Activated CD4-positive, alpha-beta T cell treated with anti-CD3 and anti-CD28 coated beads for 48 hours (primary cell): ENCODE measurements at places on chromosomes 7 and 10.
A peak's percentile ranks its signal among the peaks of the same experiment; 100 is the strongest.

DNA sequence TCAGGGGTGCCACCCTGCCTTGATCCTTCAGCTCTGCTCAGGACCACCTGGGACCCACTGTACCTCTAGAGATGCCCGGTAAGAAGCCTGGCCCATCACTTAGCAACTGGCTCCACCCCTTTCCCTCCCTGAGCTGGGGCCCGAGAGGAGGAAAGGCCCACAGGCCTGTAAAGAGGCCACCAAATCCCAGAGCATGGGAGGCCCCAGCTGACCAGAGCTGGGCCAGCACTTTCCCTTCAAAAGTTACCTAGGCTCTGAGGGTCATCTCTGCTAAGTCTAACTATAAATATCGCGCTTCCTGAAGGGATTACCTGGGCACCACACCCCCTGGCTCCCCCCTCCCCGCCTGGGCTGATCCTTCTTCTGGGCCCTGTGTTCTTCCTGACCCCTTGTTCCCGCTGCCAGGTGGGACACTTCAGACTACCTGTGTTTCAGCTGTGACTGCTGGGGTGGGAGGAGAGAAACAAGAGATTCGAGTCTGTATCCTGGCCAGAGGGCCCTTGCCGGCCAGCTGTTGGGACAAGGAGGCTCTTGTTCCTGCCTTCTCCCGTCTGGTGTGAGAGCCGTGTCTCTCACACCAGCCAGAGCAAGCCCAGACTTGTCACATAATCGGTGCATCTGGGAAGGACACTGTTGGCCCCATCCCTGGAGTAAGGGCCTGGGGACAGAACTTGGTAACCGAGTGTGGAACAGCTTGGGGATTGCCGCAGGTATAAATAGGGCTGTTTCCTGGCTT, 22.8 kb upstream of the ANKRD2 start:
- no peak for DNase-seq

GRCh38 chr10:1881636-1882035, 144.3 kb upstream of the ADARB2 start:
- no peak for DNase-seq

- no peak for DNase-seq
Measured at GRCh38 chr10:79440281-79440680, 5.1 kb downstream of the ZCCHC24 start.

DNA sequence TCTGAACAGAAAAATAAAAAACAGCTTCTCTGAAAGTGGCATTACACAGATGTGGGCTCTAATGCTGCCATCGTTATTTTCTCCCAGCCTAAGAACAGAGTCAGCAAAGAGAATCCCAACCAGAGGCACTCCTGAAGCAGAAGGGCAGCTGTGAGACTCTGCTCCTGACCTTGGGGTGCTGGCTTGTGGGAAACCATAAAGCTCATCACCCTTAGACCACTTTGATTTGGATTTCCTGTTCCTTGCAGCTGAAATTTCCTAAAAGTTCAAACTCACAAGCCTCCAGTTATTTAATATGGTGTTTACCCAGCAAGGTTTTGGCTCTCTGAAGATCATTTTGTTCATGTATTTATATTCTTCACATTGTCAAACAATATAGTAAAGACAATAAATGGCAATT, 814.8 kb downstream of the TNS3 start:
- DNase-seq, result no peak

- no peak for DNase-seq
Measured at GRCh38 chr7:157694376-157694665, 357.5 kb downstream of the DNAJB6 start.

DNA sequence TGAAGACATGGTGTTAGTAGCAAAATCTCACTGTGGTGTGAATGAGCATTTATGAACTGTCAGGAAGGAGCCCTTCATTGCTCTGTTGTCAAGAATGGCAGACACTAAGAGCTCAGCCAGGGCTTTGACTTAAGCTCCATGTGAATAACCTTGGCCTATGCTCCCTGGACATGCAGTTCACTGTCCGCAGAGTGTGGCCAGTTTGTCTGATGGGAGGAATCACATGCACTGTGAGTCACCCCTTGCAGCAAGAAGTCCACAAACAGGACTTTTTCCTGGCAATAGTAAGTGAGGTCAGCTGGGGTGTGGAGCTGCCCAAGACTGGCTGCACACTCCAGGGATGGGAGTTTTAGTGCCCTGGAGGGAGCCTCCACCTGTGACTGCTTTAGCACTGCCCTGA, 49.5 kb downstream of the ZNF37A start:
- DNase-seq, result no peak

GRCh38 chr10:77636282-77636966, 1.2 kb downstream of the KCNMA1 start:
- DNase-seq, result no peak

- no peak for DNase-seq
Measured at GRCh38 chr10:31262672-31263071, 56.3 kb upstream of the ZEB1 start.

DNA sequence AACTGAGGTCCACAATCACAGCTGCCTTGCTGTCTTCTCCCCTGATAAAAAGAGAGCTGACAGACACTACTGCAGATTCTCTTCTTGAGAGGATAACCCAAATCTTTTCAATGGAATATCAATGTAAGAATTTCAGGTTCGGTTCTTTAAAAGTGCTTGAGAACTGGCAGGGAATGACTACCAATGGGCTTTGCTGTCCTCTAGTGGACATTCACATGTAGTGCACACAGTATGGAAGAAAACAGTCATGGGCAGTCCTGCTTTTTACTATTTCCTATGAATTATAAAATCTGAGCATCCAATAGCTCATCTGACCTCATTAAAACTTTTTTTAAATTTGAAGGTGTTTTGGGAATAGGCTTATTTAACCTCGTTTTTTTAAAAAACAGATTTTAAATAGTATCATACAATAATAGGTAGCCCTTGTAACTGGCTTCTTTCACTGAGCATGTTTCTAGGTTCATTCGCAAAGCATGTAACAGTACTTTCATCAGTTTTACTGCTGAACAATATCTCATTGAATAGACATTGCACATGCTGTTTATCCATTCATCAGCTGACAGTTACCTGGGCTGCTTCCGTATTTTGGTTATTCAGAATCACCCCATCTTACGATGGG, 18.3 kb downstream of the FZD9 start:
- no peak for DNase-seq

GRCh38 chr7:127107601-127108007, 145.1 kb downstream of the GRM8 start:
- DNase-seq, result peak; percentile 38

- no peak for DNase-seq
Measured at GRCh38 chr7:99196536-99197258, 11.2 kb downstream of the KPNA7 start.

DNA sequence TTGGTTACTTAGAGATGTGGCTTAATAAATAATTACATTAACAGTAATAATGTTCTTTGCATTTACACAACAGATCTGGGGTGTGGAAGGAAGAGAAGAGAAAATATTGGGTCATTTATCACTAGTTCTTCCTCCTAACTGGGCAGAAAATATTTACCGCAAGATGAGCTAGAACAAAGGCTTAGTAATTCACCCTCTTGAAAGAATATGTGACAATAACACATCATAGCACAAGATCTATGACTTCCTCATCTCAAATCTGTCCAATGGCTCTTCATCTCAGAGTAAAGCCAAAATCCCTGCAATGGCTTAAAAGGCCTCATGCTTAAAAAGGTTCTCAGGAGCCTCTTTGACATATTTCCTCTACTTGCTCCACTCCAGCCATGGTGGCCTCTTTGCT, 178.6 kb downstream of the ZNF438 start:
- no peak for DNase-seq

DNA sequence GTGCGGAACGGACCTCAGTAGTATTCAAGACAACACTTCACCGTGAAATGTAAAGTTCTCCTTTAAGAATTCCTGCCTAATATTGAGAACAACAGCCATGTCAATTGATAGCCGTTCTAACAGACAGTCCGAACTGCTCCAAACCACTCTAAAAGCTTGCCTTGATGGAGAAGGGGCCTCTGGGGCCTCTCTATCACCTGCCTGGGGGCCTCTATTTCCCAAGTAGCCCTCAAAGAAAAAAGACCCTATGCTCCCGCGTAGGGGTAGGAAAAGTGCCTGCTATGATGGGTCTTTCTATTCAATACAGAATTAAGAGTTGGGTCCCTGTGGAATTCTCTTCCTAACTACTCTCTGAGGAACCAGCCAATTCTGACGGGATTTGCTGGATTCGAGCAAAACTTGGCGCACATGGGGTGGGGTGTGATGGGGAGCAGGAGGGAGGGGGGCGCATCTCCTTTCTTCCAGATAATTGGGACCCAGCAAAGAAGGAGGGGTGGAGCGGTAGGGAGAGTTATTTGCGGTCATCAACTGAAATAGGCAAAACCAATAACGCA, 8.3 kb upstream of the DLX6 start:
- no peak for DNase-seq

- DNase-seq, result no peak
Measured at GRCh38 chr7:11237742-11238141, 264.1 kb downstream of the PHF14 start.

DNA sequence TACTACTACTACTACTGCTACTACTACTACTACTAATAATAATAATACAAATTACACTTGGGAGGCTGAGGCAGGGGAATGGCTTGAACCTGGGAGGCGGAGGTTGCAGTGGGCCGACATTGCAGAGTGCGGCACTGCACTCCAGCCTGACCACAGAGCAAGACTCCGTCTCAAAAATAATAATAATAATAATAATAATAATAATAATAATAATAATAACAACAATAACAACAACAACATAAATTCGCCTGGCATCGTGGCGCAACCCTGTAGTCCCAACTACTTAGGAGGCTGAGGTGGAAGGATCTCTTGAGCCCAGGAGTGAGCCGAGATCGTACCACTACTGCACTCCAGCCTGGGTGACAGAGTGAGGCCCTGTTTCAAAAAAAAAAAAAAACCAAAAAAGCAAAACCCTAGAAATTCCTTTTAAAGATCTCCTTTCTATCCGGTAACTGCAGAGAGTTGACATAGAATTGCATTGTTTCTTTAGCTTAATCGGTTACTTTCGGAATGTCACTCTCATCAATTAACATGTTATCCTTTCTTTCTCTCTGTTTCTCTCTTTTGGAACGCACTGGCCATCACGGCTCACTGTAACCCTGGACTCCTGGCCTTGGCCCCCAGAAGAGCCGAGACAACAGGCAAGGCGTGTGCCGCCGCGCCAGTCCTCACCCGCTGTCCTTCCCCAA, 972 bp downstream of the PHYH start:
- DNase-seq, result no peak

DNA sequence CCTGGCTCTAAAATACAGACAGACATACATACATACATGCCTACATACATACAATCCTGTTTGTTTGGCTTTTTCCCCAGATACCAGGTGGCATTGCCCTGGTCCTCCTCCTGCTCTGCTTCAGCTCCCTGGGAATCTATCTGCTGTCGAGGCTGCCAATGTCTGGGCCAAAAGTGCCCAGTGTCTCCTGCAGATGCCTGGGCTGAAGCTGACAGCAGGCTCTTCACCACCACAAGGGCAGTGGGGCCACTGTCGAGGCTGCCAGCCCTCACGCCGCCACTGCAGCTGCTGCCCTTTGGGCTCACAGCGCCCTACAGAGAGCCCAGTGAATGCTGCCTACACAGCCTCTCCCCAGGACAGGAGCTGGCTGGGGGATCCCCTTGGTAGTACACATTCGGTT, 18.0 kb upstream of the STN1 start:
- no peak for DNase-seq

- no peak for DNase-seq
Measured at GRCh38 chr10:12561720-12562119, 212.4 kb downstream of the CAMK1D start.

- DNase-seq, result no peak
Measured at GRCh38 chr10:35006836-35007235, 83.3 kb downstream of the CUL2 start.

- peak; percentile 5 for DNase-seq
Measured at GRCh38 chr10:99172128-99172738, 63.4 kb downstream of the HPSE2 start.

DNA sequence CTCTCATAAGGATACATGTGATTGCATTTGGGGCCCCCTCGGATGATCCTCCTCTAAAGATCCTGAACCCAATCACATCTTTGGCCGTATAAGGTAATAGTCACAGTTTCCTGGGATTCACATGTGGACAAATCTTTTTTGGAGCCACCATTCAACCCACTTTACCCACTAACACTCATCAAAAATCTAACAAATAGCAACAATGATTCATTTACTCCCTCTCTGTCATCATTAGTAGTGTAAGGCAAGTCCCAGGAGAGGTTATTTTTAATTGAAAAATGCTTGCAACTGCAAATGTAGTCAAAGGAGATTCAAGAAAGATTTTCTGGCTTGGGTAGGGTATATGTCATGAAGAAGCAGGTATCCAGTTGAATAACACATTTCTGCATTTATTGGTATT, 9.9 kb upstream of the SMKR1 start:
- no peak for DNase-seq

- no peak for DNase-seq
Measured at GRCh38 chr10:17882557-17882956, 69.2 kb upstream of the SLC39A12 start.

DNA sequence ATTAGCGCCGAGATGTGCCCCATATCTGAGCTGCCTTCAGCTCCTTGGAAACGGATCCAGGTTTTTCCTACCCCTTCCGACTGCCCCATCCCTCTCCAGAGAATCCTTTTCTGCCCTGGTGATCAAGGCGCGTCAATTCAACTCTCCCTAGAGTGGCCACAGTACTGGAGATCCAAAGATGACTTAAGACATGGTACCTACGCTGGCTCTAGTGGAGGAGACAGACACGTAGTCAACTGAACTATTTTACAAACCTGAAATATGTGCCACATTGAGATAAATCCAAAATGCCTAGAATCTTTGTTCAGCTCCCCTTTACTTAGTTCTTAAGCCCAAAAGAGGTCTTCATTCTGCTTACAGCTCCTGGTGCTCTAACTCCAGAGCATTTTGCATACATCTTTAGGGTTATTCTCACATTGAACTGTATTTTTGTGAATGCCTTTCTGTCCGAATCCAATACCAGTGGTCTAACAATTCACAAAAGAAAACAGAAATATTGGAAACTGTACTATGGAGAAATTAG, 444 bp upstream of the TNPO3 start:
- no peak for DNase-seq

- peak; percentile 27 for DNase-seq
Measured at GRCh38 chr7:156639426-156640256, 933 bp upstream of the RNF32 start.

DNA sequence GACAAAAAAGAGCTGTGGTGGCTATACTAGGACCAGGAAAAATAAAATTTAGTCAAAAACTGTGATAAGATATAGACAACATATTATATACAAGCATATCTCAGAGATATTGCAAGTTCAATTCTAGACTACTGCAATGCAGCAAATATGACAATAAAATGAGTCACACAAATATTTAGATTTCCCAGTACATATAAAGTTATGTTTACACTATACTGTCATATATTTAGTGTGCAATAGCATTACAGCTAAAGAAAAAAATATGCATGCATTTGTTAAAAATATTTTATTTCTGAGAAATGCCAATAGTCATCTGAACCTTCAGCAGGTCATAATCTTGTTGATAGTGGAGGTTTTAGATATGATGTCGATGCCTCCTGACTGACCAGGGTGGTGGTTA, 72.1 kb downstream of the AKR1C4 start:
- no peak for DNase-seq

GRCh38 chr10:60384708-60385398, 4.8 kb downstream of the ANK3 start:
- DNase-seq, result no peak

- DNase-seq, result no peak
Measured at GRCh38 chr10:43127442-43127841, 10.8 kb upstream of the CSGALNACT2 start.
